ENCODE measurements at places on chromosomes 5 and 9.

- no peak for DNase-seq
These were observed 10.1 kb downstream of the PHF2 start for GRCh38 chr9:93586290-93587057.

GRCh38 chr9:81847181-81847915 is 80.9 kb upstream of the SPATA31D4 start:
- no peak for DNase-seq

- DNase-seq = no peak
These were observed 657.9 kb downstream of the TLR4 start for GRCh38 chr9:118362123-118362522.

DNA sequence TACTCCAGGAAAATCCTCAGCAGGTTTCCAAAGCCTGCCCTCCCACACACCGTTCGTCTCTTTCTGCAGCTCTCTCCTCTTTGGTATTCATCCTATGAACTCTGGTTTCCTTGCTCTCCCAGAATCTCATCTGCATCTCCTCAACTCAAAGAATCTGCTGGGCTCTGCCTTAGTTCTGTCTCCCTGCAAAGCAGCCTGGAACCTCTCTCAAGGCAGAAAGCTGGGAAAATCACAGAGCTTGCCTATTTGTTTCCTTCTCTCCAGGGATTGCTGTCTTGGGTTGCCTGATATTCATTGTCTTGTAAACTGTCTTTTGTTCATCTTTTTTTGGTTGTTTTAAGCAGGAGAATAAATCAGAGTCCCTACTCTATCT is 5.3 kb upstream of the ERAP2 start:
- DNase-seq = no peak

- no peak for DNase-seq
These were observed 113.2 kb upstream of the RANBP3L start for GRCh38 chr5:36414869-36415282.

- no peak for DNase-seq
These were observed 142.4 kb upstream of the GRAMD2B start for GRCh38 chr5:126280846-126281245.

GRCh38 chr9:85030316-85030715 is 360.8 kb downstream of the NTRK2 start:
- DNase-seq = no peak

GRCh38 chr9:35731415-35732184 is 395 bp downstream of the TLN1 start:
- DNase-seq = no peak

DNA sequence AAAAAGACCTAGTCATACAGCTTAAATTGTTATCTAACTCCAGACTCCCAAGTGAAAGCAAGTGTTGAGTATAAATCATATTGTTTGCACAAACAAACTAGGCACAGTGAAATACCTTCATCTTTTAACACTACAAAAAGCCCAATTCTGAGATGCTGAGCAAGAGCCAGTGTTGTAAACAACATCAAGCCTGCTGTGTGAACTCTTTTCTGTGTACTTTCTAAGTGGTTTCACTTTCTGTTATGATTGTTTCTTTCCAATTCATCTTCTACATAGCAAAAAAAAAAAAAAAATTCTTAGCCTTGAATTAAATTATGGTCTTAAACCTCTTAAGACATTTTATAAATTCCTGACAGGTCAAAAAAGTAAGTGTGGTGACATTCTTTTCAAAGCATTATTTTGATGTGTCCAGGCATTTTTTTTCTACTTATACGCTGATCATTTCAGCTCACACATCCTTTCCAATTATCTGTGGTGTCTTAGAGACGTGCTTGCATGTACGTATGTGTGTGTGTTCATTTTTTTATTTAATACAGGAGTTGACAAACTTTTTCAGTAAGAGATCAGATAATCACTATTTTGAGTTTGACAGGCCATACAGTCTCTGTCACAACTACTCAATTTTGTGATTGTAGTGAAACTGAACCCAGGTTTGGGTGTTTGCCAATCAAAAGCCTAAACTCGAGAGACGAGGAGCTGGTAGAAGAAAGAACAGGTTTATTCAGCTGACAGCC is 556.1 kb downstream of the CDH9 start:
- no peak for DNase-seq

- DNase-seq = no peak
These were observed 24.2 kb upstream of the ZNF618 start for GRCh38 chr9:113851873-113852272.

GRCh38 chr5:160303690-160304089 is 8.7 kb downstream of the CCNJL start:
- DNase-seq = no peak

DNA sequence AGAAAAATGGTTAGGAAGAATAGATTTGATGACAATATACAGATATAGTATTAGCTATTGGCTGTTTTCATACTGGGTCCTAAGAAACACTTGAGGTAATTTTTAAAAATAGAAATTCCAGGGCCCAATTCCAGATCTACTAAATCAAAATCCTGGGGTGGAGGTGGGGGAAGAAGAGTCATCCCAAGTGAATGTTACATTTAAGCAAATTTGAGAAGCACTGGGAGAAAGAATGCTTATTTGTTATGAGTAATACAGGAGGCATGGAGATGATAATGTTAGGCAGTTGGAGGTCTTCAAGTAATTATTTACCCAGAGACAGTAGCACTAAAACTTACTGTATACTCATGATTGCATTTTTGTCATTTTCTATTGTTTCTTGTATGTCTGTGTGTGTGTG is 93.0 kb upstream of the DAB2 start:
- no peak for DNase-seq

DNA sequence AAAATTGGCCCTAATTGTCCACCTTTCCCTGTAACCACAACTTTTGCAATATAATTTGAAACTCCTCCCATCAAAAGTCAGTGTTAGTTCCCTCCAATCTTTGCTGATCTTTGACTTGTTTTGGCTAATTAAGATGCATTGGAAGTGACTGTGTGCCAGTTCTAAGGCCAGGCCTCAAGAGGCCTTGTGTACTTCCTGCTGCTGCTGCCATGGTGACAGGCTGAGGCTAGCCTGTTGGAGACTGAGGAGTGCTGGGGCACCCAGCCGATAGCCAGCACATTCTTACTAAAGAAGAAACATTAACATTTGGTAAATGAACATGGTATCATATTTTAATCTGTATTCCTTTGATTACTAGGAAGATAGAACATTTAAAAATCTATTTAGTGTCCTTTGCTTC is 86.5 kb downstream of the SREK1 start:
- no peak for DNase-seq

GRCh38 chr9:37988041-37988440 is 81.0 kb downstream of the SHB start:
- no peak for DNase-seq

GRCh38 chr5:18605186-18605585 is 970.9 kb downstream of the TAF11L14 start:
- DNase-seq = no peak

- no peak for DNase-seq
These were observed 120.3 kb downstream of the INVS start for GRCh38 chr9:100219347-100219746.

GRCh38 chr9:5485378-5486085 is 24.8 kb upstream of the PDCD1LG2 start:
- DNase-seq = no peak

DNA sequence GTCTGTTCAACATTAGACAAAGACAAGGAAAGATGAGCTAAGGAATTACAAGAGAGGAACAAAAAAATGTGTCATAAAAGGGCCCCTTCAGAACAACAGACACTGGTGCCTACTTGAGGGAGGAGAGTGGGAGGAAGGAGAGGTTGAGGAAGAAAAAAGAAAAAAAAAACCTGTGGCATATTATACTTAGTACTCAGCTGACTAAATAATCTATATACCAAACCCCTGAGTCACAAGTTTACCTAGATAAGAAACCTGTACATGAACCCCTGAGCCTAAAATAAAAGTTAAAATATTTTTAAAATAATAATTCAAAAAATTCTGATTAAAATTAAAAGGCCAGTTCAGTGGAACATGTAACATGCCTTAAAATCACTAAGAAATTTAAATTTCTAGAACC is 107.3 kb downstream of the MTREX start:
- no peak for DNase-seq

- DNase-seq = no peak
These were observed 16.1 kb upstream of the FRRS1L start for GRCh38 chr9:109182940-109183798.

- no peak for DNase-seq
These were observed 2067.2 kb upstream of the C9orf72 start for GRCh38 chr9:29640507-29640906.

DNA sequence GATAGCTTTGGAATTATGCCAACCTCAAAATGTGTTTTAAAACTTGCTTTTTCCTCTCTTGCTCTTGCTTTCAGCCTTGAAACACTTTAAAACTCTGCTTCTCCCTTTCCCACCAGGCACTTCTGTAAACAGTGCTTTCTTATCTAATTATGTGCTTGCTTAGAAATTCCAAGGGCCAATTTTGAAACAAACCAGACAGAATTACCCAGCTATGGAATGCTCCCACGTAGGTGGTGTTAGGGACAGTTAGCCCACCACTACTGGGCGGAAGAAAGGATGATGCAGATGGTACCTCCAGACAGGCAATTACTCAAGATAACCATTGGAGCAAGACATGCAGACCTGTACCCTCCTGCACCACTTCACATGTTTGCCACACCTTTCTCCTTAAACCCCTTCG is 523.0 kb upstream of the PTPRD start:
- no peak for DNase-seq

GRCh38 chr5:138623053-138623452 is 47.9 kb upstream of the HSPA9 start:
- DNase-seq = no peak
